ENCODE measurements at places on chromosomes 2 and 18.

DNA sequence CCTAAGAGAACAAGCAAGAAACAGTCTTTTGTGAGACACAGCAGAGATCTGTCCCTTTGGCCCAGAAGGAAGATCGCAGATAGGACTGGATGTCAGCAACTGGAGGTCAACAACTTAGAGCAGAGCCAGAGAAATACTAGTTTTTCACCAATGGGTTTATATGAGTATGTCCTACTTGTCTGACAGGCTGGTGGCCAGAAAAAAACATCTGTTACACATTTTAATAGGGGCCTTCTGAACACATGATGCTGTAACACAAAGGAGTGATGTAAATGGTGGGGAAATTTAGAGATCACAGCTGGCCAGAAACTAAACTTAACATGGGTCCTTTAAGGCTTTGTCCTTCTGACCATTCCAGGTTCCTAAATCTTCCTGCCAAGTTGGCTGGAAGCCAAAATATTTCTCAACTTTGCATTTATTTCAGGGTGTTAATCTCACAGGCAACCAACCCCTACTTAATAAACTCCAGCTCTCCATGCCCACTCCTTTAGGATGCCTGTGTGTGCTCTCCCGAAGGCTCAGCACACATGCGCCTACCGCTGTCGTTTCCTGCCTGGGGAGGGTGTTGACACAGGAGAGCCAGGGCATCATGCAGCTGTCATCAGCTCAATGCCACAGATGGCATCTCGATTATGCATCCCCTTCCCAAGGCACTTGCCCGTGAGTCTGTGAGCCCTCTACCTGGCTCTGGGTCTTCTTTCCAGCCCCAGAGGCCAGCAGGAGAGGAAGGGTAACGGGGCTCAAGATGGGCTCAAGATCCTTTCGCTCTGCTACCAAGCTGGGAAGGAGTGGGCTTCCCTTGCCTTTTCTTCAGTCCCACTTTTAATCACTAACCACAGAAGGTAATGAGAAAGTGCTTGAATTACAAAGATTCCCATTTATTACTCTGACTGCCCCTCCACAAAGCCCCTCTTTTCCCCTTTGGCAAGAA, 252.5 kb downstream of the ETAA1 start:
- DNase-seq, result no peak

- no peak for DNase-seq
Measured at GRCh38 chr2:143758629-143759330, 629.6 kb downstream of the ARHGAP15 start.

DNA sequence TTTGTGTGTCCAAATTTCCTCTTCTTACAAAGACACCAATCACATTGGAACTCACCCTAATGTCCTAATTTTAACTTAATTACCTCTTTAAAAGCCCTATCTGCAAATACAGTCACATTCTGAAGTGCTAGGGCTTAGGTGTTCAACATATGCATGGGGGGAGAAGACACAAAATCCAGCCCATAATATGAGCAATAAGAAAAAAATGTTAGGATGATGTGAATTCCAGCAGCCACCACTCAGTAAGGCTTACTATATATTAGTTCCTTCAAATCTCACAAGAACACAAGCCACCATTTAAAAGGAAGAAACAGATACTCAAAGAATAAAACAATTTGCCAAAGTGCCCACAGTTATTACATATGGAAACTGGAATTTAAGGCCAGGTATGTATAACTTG, 285.7 kb downstream of the EPHA4 start:
- no peak for DNase-seq

- DNase-seq, result no peak
Measured at GRCh38 chr2:190158798-190159434, 96.4 kb upstream of the MSTN start.

DNA sequence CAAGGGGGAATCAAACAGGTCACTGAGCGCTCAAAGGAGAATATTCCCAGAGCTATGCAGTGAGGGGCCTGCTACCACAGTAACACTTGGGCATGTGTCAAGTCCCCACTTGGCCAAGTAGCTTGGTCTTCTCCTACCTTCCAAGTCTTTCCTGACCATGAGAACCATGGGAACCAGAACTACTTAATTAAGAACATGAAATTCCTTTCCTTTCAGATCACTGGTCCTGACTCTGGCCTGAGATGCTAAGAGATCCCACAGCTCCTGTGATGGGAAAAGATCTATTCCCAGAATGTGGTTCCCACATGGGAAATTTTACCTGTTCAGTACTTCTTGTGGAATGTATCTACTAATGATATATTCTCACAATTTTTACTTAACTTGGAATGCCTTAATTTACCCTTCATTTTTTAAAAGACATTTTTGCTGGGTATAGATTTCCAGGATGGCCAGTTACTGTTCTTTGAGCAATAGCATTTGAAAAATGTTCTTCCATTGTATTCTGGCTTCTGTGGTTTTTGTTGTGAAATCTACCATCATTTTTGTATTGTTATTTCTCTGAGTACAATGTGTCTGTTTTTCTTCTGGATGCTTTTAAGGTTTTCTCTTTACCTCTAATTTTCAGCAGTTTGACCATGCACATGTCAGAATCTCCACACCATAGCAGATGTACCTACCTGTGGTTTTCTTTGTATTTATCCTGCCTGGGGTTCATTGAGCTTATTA, 37.9 kb downstream of the KCNIP3 start:
- DNase-seq, result no peak

DNA sequence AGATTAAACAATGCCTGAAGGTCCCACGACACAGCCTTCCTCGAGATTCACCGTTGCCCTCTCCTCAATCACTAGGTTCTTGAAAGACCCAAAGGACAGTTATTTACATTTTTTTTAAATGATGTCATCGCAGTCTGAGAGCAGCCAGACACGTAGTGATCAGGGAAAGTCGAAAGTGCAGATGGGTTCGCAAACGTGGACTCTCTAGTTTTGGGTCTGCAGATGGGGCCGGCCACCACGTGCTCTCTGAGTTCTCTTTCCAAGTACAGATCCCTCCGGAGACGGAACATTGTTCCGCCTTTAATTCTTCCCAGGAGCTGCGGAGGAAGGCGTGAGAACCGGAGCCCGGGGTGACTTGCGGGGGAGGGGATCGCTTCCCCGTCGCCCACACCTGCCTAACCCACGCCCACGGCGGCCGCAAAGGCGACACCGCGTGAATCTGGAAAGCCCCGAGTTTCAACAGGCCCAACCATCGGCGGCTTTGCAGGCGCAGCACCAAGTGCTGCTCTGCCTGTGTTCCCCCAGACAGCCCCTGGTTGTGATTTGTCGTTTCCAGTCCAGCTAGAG, 54.3 kb downstream of the PKDCC start:
- DNase-seq, result no peak

- no peak for DNase-seq
Measured at GRCh38 chr2:108579623-108580022, 45.4 kb downstream of the LIMS1 start.

- DNase-seq, result no peak
Measured at GRCh38 chr2:233997707-233998106, 52.8 kb upstream of the SPP2 start.

GRCh38 chr2:69464575-69464974, 27.3 kb upstream of the NFU1 start:
- DNase-seq, result no peak

DNA sequence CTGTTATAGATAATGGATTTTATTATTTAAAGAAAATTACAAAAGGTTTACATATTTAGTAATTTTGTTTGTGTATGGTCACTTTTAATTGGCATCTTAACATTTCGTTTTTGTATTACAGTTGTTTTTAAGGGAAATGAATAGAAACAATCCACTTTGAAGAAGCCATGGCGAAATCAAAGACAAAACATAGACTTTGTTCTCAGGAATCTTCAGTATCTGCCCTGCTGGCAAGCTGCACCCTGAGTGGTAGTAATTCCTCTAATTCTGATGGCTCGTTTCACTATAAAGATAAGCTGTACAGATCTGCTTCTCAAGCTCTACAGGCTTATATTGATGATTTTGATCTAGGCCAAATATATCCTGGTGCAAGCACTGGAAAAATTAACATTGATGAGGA, 2.7 kb downstream of the C18orf54 start:
- no peak for DNase-seq

DNA sequence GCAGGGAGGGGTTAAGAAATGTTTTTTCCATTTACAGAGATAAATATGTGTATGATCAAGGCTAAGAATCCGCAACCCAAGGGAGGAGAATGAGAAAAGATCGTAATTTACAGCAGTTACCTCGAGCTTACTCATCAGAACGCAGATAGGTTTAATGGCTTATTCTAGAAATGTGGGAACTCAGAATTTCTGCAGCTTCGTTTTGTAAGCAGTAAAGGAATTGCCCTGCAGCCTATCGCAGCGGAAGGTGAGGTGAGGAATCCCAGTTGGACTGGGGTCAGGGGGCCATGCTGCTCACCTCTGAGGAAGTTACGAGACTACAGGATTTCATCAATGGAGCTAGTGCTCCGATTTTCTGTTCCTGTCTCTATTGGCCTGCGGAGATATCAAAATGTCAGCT, 8.1 kb upstream of the TMEM200C start:
- DNase-seq, result no peak

- no peak for DNase-seq
Measured at GRCh38 chr18:79542213-79542612, 137.4 kb upstream of the CTDP1 start.

DNA sequence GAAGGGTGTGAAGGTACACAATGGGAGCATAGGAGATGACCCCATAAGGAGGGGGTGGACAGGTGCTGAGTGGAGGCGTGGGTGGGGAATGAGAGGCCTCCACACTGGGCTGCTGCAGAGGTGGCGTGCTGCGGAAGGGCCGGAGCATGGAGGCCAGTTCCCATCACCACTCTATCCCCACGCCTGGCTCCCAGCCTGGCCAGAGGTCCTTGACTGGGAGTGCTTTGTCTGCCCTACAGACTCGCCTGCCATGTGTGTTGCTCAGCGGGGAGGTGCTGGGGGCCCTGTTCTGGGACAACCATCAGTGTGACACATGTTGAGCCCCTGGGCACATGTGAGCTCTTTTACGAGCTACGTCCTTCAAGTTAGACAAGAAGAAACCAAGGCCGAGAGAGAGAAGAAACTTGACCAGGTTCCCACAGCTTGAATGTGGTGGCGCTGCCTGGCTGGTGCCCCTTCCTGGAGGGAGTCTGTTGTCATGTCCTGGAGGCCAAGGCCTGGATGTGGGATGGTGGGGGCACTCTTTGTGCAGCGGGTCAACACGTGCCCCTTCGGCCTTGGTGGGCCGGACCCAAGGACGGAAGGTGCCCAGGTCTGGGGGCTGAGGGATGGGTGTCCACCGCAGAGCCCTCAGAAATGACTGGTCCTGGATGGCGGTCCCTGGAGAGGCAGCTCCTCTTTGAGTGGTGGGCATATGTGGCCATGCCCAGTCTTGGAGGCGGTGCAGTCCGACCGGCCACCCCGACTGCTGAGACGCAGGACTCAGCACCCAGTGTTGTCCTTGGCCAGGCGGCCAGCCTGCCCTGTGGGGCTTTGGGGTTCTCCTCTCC, 1.2 kb upstream of the INPP5D start:
- no peak for DNase-seq

DNA sequence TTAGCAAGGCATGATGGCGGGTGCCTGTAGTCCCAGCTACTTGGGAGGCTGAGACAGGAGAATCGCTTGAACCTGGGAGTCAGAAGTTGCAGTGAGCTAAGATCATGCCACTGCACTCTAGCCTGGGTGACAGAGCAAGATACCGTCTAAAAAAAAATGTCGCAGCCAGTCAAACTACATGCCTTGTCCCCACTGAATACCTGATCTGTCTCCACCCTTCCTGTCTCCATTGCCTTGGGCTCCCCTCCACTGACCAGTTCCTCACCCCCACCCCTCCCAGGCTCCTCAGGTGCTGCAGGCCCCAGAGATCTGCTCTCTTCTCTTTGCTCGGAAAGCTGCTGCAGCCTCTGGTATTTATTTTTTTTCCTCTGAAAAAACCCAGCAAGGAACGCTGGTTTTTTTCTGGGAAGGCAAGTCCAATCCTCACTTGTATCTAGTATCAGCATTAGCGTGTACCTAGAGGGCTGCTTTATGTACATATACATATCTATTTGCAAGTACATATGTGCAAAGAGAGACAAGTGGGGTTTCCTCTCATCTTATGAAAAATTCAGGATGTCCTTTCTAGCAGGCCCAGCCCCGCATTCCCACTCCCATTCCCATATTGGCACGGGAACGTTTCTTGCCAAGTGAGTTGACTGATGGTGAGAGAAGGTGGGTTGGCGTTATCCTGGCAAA, 4.4 kb downstream of the PSD4 start:
- no peak for DNase-seq

GRCh38 chr2:59034837-59035236, 793.7 kb upstream of the FANCL start:
- DNase-seq, result no peak

DNA sequence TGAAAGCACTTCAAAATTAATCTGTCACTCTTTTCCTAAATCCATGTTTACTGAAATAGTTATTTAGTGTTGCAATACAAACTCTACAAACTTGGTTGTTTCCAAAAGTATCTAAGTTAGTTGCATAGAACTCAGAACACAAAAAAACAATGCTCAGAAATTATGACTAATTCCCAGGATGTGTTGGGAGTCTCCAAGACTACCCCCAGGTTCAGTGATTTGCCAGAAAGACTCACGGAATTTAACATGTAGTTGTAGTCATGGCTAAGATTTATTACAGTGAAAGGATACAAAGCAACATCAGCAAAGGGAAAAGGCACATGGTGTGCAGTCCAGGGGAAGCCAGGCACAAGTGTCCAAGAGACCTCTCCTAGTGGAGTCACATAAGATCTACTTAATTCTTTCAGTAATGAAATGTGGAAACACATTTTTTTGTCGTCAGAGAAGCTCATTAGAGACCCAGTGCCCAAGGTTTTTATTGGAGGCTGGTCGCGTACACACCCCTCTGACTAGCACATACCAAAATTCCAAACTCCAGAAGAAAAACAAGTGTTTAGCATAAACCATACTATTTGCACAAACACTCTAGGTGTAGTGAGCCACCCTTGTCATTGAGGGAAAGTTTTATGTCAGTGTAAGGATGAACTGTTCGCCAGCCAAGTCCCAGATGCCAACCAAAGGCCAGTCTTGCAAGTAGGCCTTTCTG, 43.3 kb upstream of the CYP20A1 start:
- no peak for DNase-seq

GRCh38 chr2:131801210-131801744, 273.6 kb downstream of the CCDC74A start:
- no peak for DNase-seq

DNA sequence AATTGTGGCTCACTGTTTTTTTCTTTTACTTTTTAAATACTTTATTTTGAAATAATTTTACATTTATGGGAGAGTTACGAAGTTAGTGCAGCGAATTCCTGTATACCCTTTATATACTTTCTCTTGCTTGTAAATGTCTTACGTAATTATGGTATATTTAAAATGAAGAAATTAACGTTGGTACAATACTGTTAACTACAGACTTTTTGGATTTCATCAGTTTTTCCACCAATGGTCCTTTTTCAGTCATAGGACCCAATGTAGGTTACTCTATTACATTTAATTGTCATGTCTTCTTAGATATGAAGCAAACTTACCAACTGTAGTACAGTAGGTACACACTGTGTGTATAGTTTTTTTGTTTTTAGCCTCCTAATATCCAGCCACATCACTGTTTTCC, 76.3 kb downstream of the BOLA3 start:
- DNase-seq, result no peak

DNA sequence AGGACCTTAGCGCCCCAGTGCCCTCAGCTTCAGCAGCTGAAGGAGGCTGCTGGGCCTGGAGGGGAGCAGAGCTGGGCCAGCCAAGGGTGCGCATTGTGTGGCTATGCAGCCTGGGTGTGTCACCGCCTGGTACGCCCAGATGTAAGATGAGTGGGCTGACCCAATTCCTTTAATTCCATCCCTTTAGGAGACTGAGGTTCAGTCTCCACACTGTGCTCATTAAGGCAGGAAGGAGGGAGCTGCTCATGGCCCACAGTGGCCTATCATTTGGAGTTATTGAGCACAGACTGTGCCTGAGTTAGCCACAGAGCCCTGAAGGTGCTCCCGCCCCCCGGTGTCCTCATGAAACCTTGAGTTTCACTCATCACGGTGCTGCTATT, 194.1 kb upstream of the GLI2 start:
- no peak for DNase-seq

Data from D721Med (cell line).